ENCODE measurements at places on chromosomes 6 and 20.
A peak's percentile ranks its signal among the peaks of the same experiment; 100 is the strongest.

DNA sequence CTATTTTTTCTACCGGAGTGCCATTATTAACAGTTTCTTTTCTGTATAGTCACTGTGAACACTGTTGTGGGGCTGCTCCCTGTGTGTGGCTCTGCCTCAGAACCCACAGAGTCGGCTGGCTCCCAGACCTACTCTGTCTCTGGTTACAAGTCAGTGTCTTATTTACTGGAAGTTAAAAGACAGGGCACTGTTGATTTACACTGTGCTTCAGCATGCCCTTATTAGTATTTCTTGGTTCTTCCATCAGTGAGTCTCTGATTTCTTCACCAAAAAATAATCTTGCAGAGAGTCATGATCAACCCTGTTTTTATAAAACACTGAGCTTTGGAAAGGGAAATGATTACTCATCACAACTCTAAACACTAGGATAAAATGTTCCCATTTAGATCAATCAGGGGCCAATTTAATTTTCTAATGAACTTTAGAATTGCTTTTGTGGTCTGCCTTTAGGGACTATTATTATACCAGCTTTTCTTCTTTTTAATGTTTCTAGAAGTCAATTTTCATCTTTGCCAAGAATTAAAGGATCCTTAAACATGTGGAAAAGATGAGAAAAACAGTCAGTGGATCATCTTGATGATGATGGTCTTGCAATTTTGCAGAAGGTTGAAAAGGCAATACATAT lies 92.6 kb downstream of the UTRN start:
- no peak for DNase-seq

GRCh38 chr6:2827142-2827541 lies 14.5 kb downstream of the SERPINB1 start:
- DNase-seq, result no peak

DNA sequence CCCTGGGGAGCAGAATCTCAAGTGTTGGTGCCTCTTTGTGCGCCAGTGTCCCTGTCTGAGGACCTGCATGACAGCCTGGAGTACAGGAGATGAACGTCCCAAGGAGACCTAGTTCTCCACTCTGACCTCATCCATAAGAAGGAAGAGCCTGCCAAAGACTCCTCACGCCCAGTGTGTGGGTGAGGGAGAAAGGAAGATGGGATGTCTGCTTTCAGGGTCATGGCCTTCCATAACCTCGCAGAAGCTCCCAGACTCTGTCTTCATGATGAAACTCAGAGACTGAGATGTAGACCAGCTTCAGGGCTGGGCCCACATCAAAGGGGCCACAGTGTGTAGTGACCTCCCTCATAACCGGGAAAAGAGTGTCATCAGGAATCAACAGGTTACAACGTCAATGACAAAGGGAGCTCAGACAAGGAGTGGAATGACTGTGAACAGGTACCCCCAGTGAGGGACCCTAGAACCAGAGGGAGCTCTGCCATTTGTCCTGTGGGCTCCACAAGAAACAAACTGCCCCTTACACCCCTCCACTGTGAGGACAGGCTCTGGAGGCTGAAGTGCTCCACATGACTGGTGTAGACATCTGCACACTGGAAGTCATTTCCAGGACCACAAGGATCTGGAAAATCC lies 8.1 kb downstream of the HLA-DQB1 start:
- DNase-seq, result no peak

- no peak for DNase-seq
Measured at GRCh38 chr6:43306086-43306485, 2.5 kb downstream of the CRIP3 start.

DNA sequence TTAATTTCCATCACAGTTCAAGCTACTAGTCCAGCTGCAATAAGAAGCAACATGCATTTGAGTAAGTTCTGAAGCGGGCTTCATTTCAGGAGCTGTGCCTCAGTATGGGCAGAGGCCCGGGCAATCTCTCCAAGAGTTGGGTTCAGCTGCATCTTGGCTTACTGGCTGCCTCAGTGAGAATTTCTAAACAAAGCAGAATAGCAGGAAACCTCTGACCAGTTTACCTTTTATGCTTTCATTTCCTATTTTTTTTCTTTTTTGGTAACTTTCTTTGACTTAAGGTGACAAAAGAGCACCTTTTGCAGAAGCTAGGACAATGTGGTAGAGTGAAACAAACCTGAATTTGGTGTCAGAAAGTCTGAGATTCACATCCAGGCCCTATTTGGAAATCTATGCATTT lies 51.0 kb upstream of the FBXO30 start:
- no peak for DNase-seq

DNA sequence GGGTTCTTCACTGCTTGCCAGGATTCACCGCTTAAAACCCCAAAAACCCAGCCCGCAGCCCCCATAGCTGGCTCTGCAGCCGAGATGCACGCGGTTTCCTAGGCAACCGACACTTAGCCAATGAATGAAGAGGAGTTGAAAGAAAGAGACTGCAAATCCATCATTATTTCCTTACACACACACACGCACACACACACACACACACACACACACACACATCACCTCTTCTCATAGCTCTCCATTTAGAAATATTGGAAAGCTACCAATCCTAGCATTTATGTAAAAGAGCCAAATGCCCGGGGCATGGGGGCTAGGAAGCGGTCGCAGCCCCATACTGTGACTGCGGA lies 3.4 kb upstream of the TUBB2B start:
- DNase-seq, result peak; percentile 65

- peak; percentile 53 for DNase-seq
Measured at GRCh38 chr6:148790817-148791216, 44.0 kb downstream of the UST start.

DNA sequence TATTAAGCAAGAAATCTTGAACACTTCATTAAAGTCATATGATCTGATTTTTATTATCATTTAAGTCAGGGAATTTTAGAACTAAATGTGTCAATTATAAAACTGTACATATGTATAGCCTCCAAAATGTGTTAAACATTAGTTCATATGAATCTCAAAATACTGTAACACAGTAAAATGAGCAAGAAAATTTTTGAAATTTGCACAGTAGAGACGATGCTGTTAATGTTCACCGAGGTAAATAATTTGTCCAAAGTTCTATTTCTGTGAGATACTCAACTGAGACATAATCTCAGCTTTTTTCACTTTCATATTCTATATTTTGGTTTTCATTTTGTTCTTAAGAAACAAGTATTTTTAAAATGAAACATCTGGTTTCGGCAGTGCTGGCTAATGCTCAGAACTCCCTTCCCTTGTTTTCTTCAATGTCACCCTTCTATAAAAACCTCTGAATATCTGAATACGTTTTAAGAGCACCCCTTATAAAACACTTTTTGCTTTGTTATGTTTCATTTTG lies 353.1 kb downstream of the LAMA2 start:
- DNase-seq, result no peak

GRCh38 chr6:105174512-105174911 lies 5.3 kb downstream of the POPDC3 start:
- no peak for DNase-seq

GRCh38 chr20:23080521-23080920 lies 5.6 kb downstream of the CD93 start:
- DNase-seq, result no peak

GRCh38 chr6:81938991-81939732 lies 186.7 kb upstream of the TENT5A start:
- DNase-seq, result no peak

DNA sequence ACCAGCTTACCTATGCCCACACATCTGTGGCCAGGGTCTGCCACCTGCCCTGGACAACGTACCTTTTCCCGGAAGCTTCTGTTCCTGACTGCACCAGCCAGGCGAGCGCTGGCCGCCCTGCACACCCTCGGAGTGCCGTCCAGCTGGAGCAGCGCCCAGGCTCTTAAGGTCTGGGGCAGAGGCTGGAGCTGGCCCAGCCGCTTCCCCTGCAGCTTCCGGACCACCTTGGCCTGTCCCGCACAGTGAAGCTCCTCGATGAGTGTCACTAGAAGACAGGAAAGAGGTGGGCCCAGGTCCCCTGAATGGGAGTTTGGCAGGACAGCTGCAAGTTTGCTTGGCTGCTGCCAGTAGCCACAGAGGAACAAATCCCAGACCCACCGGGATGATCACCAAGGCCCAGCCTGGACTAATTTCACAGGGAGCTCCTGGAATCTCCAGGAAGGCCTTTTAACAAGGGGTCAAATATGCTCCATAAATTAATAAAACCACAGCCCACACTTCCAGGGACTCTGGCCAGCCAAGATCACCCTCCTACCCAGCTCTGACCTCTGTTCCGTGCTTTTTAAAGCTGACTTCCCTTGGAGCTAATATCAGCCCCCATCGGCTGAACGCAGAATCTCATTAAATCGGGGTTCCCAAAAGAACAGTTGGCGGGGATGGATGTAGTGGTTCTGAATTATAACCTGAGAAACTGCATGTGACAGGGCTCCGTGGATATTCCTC lies 82.3 kb downstream of the PTPN1 start:
- DNase-seq, result no peak

- peak; percentile 23 for DNase-seq
Measured at GRCh38 chr6:71289039-71289801, 609 bp downstream of the OGFRL1 start.

DNA sequence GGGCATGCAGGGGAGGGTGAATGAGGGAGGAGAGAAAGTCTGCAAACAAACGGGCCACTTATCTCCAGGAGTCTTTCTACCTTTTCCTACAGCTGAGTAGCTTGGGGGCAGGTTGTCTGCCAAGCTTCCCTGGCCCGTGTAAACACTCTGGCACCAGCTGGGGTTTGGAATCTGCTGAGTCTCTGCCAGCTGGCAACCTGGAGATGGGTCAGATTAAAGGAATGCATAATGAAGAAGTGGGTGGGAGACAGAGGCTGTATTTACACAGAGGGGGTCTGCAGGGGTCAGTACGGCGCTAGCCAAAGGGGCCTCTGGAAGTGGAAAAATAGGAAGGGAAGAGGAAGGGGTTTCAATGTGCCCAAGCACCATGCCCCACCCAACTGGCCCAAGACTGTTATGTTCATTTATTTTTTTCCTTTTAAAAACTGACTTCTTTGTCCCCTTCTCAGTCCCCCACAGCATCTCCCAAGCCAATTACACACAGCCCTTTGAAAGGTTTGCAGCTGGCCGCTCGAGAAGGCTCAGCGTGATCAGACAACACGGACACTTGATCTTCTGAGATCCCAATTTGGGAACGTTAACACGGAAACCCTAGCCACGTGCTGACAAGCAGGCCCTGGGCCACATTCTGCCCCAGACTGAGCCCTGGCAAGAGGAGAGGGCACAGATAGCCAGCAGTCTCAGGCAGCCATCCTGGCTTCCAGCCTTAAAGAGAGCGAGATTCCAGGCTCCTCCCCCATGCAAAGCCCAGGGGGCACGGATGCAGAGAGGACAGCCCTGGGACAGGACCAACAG lies 25.2 kb downstream of the TRAM2 start:
- peak; percentile 94 for DNase-seq

GRCh38 chr6:30121446-30122366 lies 8.8 kb upstream of the TRIM31 start:
- DNase-seq, result no peak
